ENCODE measurements at places on chromosomes 2 and 18.

DNA sequence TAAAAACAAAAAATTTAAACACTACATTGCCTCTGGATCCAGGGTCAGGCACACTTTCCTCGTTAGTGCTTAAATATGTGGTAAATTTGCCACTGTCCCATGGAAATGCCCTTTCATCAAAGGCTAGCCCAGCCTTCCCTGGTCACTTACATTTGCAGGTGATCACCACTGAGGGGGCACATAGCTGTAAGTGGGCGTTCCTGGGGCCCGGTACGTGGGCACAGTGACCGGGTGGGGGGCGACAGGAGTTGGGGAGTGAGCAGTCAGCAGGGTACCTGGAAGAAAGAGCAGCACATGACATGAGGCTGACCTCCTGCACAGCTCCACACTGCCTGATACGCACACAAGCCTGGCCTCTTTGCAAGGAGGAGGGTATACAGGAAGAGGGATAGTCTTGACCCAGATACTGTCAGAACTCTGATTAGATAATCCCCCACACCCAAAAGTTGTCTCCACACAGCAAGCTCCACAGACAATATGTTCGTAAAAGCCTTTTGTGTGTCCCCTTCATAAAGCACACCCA lies 40.5 kb downstream of the FAM168B start:
- peaks cover 2% of the 10 kb centered on the region for H3K4me1 ChIP-seq
- peaks cover 17% of the 10 kb centered on the region for H3K36me3 ChIP-seq
- DNase-seq = no peak
- no peaks in the 10 kb centered on the region for H3K27me3 ChIP-seq

DNA sequence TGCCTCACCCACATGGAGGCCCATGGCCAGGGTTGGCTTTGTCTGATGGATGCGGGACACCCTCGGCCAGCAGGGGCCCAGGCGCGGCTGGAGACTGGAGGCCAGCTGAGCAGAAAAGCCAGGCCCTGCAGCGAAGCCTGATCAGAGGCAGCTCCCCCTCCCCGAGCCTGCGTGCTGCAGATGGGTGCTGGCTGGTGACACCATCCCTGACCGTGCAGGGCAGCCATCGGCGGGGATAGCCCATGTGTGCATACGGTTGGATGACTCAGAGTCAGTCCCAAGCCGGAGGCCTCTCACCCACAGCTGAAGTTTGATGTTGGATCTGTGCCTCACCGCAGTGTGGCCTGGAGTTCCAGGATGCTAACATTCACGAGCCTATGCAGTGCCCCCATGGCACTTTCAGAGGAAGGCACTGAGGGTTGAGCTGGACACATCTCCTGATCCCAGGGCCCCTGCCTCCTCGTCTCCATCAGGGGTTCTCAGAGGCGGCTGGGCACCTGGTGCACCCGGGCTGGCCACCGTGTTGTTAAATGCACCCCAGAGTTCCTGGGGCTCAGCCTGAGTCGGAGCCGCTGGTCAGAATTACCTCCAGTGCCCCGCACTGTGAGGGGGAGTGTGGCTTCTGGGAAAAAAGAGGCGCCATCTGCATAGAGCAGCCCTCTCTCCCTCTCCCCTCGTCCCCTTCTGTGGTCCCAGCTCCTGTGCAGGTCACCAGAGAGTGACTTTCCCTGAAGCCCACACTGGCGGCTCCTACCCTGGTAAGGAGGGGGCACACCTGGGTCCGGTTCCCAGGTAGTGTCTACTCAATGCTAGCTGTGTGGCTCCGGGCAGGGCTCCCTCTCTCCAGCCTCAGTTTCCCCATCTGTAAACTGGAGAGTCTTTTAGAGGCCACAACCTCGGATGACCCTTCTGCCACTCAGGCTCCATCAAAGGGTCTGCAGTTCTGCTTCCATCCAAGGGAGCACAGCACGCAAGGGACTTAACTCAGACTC lies 19.4 kb upstream of the KIF1A start:
- no peak overlapping the region for H3K4me3 ChIP-seq
- no peaks in the 10 kb centered on the region for H3K36me3 ChIP-seq
- H3K27me3 ChIP-seq = no peaks in the 10 kb centered on the region
- DNase-seq = no peak
- H3K4me1 ChIP-seq = no peaks in the 10 kb centered on the region
- H3K27ac ChIP-seq = no peak overlapping the region

DNA sequence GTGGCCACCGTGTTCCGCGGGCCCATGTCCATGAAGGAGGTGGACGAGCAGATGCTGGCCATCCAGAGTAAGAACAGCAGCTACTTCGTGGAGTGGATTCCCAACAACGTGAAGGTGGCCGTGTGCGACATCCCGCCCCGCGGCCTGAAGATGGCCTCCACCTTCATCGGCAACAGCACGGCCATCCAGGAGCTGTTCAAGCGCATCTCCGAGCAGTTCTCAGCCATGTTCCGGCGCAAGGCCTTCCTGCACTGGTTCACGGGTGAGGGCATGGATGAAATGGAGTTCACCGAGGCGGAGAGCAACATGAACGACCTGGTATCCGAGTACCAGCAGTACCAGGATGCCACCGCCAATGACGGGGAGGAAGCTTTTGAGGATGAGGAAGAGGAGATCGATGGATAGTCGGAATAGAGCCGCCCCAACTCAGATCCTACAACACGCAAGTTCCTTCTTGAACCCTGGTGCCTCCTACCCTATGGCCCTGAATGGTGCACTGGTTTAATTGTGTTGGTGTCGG lies 17.7 kb downstream of the TUBB6 start:
- no peak overlapping the region for H3K4me3 ChIP-seq
- H3K4me1 ChIP-seq = peaks cover 2% of the 10 kb centered on the region
- no peak for DNase-seq
- H3K36me3 ChIP-seq = peaks cover 30% of the 10 kb centered on the region
- no peaks in the 10 kb centered on the region for H3K27me3 ChIP-seq

DNA sequence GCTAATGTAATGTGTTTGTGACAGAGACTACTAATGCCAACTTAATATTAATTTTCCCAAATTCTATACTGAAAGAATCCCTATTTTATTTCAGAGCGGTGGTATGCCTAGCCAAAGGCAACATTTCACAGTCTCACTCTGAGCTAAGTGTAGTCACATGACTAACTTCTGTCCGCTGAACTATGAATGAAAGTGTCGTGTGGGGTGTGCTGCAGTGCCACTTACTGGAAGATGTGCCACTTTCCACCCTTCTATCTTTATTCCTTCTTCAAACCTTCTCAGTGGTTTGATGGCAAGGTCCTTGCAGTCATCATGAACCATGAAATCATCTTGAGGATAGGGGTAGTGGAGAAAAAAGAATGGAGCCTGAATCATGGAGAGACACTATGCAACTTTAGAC lies 47.3 kb upstream of the C1D start:
- H3K27me3 ChIP-seq = no peaks in the 10 kb centered on the region
- H3K27ac ChIP-seq = no peak overlapping the region
- no peak overlapping the region for H3K4me3 ChIP-seq
- no peaks in the 10 kb centered on the region for H3K36me3 ChIP-seq
- no peak for DNase-seq

GRCh38 chr2:84234103-84234502 lies 225.0 kb downstream of the SUCLG1 start:
- H3K27me3 ChIP-seq = no peaks in the 10 kb centered on the region
- no peaks in the 10 kb centered on the region for H3K36me3 ChIP-seq
- no peak overlapping the region for H3K27ac ChIP-seq
- H3K4me1 ChIP-seq = no peaks in the 10 kb centered on the region

DNA sequence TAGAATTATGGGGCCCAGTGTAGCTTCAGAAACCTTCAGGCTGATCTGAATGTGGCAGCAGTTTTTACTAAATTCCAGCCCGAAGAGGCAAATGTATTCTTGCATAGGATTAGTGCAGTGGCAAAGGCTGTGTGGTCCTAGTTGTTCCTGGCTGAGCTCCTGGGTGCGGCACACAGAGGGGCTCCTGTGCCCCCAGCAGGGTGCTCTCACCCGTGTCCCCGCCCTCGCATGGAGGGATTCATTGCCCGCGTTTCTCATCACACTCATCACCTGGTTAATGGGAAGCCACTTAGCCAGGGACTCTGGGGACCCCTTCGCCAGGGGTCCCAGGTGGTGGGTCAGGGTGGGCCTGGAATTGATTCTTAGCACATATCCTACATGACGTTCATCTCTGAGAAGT lies 3.9 kb downstream of the KCNG2 start:
- H3K27ac ChIP-seq = no peak overlapping the region
- H3K4me3 ChIP-seq = no peak overlapping the region
- H3K27me3 ChIP-seq = peaks cover 37% of the 10 kb centered on the region
- H3K4me1 ChIP-seq = peaks cover 12% of the 10 kb centered on the region
- no peaks in the 10 kb centered on the region for H3K36me3 ChIP-seq
- DNase-seq = no peak

DNA sequence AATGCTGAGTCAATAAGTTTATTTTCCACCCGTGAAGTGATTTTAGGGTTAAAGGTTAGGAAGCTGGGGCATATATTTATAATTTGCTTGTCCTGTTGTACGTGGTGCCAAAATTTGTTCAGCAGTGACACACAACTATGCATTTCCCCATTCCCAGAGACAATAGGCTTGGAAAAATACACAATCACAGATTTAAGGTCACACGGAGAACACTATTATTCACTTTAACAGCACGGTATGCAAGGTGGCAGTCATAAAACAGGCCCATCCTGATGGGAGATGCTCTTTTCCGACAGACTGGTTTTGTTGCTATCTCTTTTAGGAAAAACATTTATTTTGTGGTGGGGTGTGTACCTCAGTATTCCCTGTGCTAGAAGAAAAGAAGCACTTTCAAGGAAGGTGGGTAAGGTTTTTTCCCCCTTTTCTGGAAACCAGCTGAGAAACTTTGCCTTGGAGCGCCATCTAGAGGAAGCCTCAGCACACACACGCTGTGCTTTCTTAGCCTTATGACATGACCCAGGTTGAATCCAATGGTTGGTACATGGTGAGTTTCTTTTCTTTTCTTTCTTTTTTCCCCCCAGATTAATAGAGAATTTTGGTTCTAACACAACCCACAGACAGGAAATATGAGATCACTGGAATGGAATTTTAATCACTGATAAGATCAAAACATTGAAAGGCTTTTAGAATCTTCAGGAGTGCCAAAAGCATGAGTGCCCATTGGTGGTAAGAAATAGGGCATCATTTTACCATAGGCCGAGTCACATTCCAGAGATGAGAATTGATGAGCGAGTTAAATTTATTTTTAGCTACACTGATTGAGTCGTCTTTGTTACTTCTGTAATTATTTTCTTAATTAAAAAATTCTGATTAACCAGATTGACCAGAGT lies 332.1 kb downstream of the AGPS start:
- no peaks in the 10 kb centered on the region for H3K36me3 ChIP-seq
- DNase-seq = peak; percentile 78
- H3K4me1 ChIP-seq = no peaks in the 10 kb centered on the region
- no peak overlapping the region for H3K27ac ChIP-seq
- H3K4me3 ChIP-seq = no peak overlapping the region
- H3K27me3 ChIP-seq = peaks cover 9% of the 10 kb centered on the region

DNA sequence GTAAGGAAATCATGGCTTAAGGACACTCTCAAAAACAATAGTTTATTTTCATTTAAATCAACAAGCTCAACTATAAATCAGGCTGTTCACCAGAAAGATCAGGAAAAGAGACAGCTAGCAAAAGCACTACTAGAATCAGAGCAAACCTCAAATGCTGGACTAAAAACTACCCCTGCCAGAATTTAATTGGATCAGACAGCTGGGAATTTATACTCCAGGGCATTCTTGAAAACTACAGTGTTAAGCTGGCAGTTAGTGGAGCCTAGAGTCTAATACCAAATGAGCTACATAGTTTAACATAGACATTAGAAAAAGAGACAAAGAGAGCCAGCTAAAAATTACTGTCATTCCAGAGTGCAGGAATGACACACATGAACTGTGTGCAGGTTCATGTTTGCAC lies 1016.4 kb upstream of the CRIM1 start:
- H3K27me3 ChIP-seq = peaks cover 1% of the 10 kb centered on the region
- H3K36me3 ChIP-seq = no peaks in the 10 kb centered on the region
- no peak overlapping the region for H3K27ac ChIP-seq
- H3K4me1 ChIP-seq = no peaks in the 10 kb centered on the region
- no peak for DNase-seq

DNA sequence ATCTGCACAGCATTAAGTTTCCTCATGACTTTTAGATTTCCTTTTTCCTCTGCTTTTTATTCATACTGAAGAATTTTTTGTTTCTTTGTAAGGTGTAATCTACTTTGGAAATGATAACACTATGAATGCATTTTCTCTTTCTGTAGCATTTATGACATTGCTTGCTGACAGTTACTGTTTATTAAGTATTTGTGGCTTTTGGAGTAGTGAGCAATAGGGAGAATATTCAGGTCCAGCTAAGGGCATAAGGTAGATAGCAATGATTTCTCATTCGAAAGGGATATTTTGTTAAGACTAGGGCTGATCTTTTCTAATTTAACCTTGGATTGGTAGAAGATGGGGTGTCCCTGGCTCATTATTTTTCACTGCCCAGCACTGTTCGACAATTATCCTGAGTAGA lies 80.3 kb downstream of the XRCC5 start:
- peaks cover 4% of the 10 kb centered on the region for H3K4me1 ChIP-seq
- DNase-seq = no peak
- H3K4me3 ChIP-seq = no peak overlapping the region
- H3K36me3 ChIP-seq = peaks cover 14% of the 10 kb centered on the region
- no peak overlapping the region for H3K27ac ChIP-seq

DNA sequence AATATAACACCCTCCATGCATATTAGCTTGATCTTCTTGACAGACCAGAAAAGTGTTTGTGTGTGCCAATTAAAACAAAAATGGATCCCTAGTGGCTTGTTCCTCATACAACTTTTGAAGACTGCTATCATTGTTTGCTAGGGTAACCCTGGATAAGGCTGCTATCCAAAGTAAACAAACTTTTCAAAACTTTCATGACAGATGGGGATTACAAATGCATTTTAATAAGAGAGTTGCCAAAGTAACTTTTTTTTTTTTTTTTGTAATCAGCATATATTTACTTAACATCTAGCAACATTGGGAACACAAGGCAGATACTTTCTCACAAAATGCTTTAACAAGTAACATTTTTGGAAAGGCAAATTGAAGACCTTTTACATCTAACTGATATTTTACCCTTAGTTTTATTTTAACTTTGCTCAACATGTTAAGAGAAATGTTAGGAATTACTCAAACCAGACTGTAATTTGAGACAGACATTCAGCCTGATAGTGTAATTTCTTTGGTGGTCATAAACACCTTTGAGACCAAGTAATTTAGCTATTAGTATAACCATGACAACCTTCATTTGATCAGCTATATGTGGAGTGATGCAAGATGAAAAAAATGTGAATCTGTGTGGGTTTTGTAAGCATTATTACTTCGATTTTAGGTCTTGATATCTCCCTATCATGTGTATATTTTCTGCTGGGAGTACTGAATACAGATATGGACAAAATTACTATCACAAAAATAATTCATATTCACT lies 300.9 kb downstream of the ARHGAP15 start:
- H3K4me1 ChIP-seq = no peaks in the 10 kb centered on the region
- H3K36me3 ChIP-seq = no peaks in the 10 kb centered on the region
- H3K4me3 ChIP-seq = no peak overlapping the region
- no peak for DNase-seq
